ENCODE measurements at places on chromosomes 3 and 15.

DNA sequence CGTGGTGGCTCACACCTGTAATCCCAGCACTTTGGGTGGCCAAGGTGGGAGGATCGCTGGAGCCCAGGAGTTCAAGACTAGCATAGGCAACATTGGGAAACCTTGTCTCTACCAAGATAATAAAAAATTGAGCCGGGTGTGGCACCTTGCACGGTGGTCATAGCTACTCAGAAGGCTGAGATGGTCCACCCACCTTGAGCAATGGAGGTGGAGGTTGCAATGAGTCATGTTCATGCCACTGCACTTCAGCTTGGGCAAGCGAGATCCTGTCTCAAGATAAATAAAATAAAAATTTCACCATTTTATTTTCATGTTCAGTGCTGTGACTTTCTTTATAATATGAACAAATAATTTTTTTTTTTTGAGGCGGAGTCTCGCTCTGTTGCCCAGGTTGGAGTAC lies 12.5 kb downstream of the MAPK6 start:
- DNase-seq, result no peak

GRCh38 chr15:71280206-71280605 lies 164.9 kb downstream of the THSD4 start:
- no peak for DNase-seq

DNA sequence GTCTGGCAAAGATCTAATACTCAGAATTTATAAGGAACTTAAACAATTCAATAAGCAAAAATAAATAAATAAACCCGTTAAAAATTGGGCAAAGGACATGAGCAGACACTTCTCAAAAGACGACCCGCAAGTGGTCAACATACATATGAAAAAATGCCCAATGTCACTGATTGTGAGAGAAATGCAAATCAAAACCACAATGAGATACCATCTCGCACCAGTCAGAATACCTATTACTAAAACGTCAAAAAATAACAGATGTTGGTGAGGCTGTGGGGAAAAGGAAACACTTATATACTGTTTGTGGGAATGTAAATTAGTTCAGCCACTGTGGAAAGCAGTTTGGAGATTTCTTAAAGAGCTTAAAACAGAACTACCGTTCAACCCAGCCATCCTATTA lies 188.0 kb upstream of the MRPL3 start:
- DNase-seq, result no peak

- DNase-seq, result no peak
Observed at GRCh38 chr3:58038675-58039292, 30.6 kb downstream of the FLNB start.

DNA sequence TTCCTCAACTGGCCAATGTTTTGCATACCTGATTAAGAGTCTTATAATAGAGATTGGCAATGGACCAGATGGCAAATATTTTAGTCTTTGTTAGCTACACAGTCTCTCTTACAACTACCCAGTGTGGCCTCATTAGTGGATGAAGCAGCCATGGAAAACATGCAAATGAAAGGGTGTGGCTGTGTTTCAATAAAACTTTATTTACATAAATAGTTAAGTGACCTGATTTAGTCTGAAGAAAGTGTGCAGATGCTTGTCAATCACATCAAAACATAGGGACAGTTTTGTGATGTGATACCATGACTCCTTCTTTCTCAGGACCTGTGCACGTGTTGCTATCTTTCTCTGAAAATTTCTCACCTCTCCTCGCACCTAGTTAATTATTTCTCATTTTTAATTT lies 309.8 kb upstream of the GRM7 start:
- DNase-seq, result no peak

- DNase-seq, result no peak
Observed at GRCh38 chr3:145224886-145225285, 936.1 kb downstream of the PLOD2 start.

- DNase-seq, result no peak
Observed at GRCh38 chr15:43283526-43283925, 16.8 kb upstream of the TGM5 start.

DNA sequence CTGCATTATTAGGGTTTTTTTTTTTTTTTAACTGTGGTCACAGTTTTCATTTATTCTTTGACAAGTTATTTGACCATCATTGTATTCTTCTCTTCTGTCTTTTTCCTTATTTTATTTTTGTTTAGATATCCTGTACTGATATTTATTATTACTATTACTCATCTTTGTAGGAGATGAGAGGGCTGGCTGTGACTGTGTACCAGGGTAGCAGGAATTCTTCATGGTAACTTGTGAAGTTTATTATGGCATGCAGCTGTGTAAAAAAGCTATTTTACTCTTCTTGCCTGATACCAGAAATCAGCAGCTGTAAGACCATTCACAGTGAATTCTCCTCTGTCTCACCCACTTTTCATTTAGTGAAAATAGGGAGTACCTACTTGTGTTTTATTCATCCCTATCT lies 44.5 kb downstream of the ATP6V1A start:
- no peak for DNase-seq

- DNase-seq, result no peak
Observed at GRCh38 chr3:99637368-99638111, 854 bp upstream of the COL8A1 start.

DNA sequence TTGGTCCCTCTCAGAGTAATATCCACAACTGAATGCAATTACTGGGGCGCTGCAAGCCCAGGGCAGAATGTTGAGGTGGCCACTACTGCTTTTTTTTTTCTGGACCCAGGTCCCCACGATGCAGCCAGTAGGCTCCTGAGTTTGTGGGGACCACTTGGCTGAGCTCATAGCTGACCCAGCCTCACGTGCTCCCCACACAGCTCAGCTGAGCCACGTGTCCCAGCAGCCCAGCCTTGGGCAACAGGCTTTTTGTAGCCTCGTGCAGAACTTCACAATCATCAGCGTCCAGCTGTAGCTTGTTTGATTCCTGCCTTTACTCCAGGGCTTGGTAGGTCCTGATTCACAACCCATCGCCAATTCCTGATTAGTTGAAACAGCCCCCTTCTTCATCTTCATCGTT lies 117.3 kb downstream of the ETFA start:
- DNase-seq, result no peak

- DNase-seq, result no peak
Observed at GRCh38 chr3:197256104-197256503, 42.3 kb downstream of the DLG1 start.
